Left cardiac atrium (tissue), 4 donors: ENCODE measurements at places on chromosomes 16 and 17. TPM values are rescaled to one million over a fixed set of nuclear protein-coding genes. Genes with fewer than 3 reads are reported as not detected.

The PDIA2 gene
- total RNA-seq = 3.6 TPM

DNA sequence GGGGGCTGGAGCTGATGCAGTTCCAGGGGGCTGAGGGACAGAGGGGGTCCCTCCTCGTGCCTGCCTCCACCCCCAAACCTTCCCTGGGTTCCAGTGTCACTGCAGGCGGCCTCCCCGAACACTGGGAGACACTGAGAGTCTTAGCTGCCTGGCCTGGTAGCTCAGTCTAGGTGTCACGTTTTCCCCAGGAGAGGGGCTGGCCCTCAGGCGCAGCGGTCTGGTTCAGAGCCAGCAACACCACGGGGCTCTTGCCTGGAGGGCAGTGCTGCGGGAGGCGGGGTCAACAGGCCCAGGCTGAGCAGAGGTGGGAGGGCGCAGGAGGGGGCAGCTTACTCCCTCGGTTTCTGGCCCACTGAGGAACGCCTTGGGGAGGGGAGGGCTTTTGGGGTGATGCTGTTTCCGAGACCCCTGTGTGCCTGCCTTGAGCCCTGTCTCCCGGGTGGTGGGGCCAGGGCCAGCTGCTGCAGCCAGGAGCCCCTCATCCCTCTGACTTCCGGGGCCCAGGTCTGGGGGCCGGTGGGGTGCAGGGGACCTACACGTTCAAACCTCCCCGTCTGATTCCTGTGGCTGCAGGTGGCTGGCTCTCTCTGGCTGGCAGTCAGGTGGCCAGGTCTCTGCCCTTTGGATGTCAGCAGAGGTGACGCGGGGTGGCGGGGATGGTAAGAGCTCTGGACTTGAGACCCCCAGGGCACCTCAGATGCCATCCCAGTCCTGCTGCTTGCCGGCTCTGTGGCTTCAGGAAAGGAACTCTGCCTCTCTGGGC is 89.3 kb upstream of the GSE1 start:
- DNase-seq = peak; percentile 67

DNA sequence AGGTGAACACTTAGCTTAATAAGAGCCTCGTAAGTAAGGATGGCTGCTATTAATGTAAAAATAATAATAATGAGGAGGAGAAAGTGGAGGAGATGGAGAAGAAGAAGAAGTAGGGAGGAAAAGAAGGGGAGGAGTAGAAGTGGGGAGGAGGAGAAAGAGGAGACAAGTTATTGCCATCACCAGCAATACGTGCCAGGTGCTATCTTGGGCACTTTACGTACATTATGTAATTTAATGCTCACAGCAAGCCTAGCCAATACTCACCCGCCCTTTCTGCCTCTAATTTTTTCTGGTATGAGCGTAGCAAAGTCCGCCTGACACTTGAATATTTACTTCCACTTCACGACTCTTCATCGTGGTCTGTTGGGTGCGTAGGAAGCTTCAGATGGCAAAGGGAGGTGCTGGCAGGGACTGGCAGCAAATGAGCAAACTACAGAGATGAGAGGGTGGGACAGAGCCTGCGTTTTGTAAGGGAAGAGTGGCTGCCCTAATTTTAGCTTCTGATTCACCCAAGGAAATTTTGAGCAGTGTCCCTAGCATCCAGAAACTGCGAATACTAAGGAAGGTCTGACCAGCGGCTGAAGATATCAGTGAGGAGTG is 42.1 kb upstream of the CDH13 start:
- peak; percentile 27 for DNase-seq

GRCh38 chr16:65845466-65846209 is 520.9 kb upstream of the CDH5 start:
- no peak for DNase-seq

The PYY gene
- total RNA-seq = not detected

DNA sequence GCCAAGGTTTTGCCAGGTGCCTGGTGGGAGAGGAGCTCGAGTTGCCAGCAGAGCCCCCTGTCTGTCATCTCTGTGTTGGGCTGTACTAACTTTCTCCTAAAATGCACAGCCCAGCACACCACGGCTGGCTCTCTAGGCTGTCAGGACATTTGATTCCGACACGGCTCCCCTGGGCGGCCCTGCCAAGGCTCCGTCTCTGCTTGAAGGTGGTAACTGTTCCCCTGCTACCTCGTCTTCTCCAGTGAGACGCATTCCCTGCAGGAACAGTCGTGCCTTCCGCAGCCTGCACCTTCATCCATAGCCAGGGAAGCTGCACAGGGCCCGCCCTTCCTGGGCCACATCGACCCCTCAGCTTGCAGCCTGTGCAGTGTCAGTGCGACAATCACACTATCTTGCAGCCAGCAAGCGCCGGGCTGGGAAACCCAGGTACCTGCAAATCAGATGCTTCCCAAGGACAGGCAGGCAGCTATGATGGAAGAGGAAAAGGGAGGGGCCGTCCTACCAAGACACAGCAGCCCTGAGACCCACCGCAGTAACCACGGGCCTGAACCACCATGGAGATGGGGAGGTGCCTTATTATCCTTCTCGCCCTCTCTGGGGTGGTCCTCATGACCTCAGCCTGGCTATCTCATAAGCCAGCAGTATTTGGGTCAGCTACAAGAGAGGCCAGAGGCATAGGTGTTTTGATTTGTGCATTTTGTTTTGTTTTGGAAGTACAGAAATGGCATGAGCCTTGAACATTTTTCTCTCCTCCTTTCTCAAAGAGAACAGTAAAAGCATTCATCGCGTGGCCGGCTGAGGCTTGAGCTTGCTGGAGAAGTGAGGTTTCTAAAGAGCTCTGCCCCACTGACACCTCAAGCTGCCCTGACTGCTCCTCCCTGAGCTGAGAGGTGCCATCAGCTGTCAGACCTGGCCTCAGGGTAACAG is 361.7 kb upstream of the TNRC6C start:
- DNase-seq = no peak

GRCh38 chr17:80959330-80960036 is 32.2 kb upstream of the CHMP6 start:
- DNase-seq = peak; percentile 91

DNA sequence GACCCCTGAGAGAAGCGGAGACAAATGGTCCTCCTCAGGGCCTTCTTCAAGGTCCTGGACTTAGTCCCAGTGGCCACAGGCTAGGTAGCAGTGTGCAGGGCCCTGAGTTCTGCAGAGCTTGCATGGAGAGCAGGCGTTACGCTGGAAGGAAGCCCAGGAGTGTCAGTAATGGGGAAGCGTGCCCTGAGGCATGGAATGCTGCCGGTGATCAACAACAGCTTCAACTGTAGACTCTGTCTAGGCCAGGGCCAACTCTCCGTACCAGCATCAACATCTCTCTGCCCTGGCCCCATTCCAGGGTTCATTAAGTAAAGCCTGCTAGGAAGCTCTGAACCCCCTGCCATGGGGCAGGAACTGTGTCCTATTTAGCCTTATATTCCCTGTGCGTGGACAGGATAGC is 568 bp upstream of the TNK1 start:
- DNase-seq = peak; percentile 56

The IQCK gene
- 6.6 TPM for total RNA-seq

DNA sequence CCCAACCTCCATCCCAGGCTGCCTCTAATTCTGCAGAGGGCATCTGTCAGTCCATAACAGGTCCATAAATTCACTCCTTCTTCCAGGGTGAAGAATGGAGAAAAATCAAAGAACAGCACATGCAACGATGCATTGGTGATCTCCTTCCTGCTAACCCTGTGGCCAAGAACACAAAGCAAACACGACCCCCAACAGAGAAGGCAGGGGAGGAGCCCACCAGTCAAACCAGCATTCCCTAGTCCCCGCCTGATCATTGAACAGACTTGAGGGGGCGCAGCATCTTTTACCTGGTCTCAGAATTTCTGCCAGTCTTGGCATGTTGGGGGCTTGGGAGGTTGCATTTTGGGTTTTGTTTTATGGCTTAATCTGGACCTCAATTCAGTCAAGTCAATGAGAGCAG is 476.0 kb downstream of the SLC39A11 start:
- no peak for DNase-seq

The CUEDC1 gene
- 38.3 TPM for total RNA-seq
